ENCODE measurements at places on chromosomes 5 and 9.
A peak's percentile ranks its signal among the peaks of the same experiment; 100 is the strongest.

- no peak for DNase-seq
These were observed 110.5 kb downstream of the GAS1 start for GRCh38 chr9:86836797-86837196.

DNA sequence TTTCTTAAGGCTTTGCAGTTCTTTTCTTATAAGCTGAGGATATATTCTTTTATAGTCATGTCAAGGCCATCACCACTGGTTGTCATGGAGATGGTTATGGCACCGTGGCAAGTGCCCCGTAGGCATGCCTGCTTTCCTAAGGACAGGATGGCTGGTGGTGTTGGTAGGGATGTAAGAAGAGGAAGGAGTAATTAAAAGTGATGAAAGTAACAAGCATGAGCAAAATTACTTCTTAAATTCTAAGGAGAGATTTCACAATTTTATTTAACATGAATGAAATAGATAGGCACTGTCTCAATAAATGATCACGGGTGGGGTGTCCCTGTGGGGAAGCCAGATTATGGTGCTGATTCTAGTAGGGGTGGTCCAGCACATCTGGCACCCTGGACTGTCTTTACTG, 290.2 kb upstream of the KLF4 start:
- DNase-seq: no peak

- no peak for DNase-seq
These were observed 342.5 kb upstream of the ACTBL2 start for GRCh38 chr5:57825031-57825686.

GRCh38 chr9:128819716-128820664, 1.7 kb downstream of the ENDOG start:
- DNase-seq: peak; percentile 36

DNA sequence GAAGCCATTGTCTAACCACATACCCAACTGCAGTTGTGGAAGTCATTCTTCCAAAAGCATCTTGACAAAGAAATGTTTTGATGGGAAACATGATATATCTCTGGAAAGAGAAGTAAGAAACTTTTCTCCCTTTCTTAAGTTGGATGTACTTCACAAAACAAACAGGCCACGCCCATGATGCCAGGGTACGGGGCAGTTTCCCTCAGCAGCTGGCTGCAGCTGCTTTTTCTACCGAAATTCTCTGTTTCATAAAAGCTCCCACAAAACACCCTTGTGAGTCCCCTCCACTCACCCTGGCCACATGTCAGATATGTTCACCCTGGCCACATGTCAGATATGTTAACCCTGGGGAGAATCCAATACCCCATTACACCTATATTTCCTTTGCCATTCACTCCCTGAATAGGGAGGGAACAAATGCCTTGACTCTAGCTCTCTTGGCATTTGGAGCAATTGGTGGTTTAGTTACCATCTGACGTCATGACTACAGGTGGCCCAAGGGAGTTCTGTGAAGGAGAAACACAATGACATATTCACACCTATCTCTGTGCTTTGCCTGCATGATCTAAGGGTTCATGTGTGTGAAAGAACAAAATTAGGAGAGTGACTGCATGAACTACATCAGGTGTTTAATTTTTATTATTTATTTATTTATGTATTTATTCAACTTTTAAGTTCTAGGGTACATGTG, 103.0 kb downstream of the AOPEP start:
- no peak for DNase-seq

GRCh38 chr9:129027224-129027684, 877 bp downstream of the SH3GLB2 start:
- DNase-seq: no peak

DNA sequence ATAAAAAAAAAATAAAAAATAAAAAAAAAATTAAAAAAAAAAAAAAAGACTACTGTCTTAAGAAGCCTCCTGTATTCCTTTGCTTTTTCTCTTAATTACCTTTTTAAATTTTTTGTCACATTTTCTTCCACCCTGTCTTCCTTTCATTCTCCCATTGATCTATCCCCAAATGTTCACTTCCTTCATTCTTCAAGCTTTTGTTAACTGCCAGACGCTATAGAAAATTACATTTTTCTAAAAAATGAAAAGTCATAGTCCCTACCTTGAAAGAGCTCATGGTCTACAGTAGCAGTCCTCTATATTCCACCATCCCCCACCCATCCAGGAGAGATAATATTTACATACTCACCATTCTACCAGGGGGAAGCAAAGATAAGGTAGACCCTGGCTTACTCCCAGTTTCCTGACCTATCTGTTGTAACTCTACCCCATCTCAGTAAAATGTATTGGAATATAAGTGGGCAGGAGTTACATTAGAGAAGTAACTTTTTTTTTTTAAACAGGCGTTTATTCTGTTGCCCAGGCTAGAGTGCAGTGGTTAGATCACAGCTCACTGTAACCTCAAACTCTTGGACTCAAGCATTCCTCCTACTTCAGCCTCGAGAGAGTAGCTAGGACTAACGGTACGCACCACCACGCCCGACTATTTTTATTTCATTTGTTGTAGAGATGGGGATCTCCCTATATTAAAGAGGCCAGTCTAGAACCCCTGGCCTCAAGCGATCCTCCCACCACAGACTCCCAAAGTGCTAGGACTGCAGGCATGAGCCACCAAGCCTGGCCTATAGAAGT, 3.8 kb upstream of the PRKAA1 start:
- DNase-seq: no peak

DNA sequence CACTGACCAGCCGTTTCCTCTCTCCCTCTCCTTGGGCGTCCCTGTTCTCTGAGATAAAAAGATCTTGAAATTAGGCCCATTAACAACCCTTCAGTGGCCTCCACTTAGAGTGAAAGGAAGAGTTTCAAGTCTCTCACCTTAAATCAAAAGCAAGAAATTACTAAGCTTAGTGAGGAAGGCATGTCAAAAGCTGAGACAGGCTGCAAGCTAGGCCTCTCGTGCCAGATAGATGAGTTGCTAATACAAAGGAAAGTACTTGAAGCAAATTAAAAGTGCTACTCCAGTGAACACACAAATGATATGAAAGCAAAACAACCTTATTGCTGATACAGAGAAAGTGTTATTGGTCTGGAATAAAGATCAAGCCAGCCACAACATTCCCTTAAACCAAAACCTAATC, 331.3 kb upstream of the SEMA6A start:
- no peak for DNase-seq

DNA sequence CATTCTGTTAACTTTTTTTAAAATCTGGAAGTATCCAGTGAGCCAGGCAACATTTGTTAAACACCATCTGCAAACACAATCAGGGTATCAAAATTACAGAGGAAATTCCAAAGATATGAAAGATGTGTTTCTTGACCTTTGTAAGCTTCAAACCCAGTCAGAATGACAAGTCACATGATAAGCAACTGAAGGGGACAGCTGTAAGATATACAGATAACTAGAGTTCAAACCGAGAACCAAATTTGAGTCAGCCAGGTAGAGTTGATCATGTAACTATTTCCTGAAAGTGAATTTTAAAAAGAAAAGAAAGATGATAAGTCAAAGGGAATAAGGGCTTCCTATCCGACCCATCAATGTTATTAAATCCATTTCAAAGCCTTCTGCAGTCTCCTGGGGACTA, 196.2 kb downstream of the DEPDC1B start:
- no peak for DNase-seq

- no peak for DNase-seq
These were observed 118.2 kb downstream of the HSD17B3 start for GRCh38 chr9:96183751-96184150.

GRCh38 chr5:78761840-78762239, 113.3 kb upstream of the LHFPL2 start:
- no peak for DNase-seq

- no peak for DNase-seq
These were observed 289.2 kb upstream of the PTGER4 start for GRCh38 chr5:40390281-40391149.

DNA sequence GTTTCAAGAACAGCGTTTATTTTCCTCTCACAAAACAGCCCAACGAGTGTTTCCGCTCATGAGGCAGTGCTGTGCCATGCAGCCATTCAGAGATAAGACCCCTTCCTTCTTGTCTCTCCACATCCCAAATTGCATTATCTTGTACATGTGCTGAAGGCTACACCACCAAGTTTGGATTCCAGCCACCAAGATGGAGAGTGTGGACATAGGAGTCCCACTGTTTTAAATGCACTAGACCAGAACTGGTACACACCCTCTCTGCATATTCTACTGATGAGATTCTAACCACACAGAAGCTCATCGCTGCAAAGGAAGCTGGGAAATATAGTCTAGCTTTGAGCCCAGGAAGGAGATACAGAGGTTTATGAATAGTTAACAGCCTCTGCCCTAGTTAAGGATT, 509.4 kb downstream of the NFIB start:
- no peak for DNase-seq

- no peak for DNase-seq
These were observed 147.1 kb upstream of the SLC12A2 start for GRCh38 chr5:127936439-127936972.

DNA sequence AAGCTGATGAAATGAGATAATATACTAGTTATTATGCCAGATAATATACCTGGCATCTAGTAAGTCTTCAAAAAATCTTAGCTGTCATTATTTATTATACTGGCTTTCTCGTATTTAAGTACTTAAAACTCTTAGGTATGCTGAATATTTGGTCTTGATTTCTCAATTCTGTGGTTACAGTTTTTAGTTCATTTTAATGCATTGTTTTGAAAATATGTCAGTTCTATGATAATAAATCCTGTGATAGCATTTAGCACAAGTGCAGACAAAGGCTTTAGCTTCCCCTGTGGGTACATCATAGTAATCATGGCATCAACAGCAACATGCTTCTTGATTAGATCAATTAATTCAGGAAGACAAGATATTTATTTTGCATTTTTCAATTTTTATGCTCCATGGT, 133.0 kb downstream of the SMC2 start:
- DNase-seq: no peak

DNA sequence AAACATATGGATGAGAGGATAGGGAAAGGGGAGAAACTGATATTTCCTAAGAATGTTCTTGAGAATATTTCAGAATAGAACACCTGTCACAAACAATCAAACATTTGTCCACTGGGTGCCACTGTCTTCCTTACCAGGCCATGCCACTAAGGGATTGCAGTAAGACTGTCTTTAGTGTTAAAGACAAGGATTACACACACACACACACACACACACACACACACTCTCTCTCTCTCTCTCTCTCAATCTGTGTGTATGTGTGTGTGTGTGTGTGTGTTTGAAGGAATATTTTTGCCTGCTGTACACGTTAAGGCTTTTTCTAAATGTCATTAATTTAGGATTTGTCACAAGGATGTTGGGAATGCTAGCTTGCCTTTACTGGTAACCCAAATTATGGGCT, 54.4 kb downstream of the CCDC192 start:
- DNase-seq: peak; percentile 57

GRCh38 chr9:127506814-127507750, 55.8 kb downstream of the LRSAM1 start:
- DNase-seq: no peak

GRCh38 chr5:50990296-50990924, 324.0 kb downstream of the PARP8 start:
- DNase-seq: no peak

- no peak for DNase-seq
These were observed 846 bp upstream of the NSG2 start for GRCh38 chr5:174044466-174045254.

DNA sequence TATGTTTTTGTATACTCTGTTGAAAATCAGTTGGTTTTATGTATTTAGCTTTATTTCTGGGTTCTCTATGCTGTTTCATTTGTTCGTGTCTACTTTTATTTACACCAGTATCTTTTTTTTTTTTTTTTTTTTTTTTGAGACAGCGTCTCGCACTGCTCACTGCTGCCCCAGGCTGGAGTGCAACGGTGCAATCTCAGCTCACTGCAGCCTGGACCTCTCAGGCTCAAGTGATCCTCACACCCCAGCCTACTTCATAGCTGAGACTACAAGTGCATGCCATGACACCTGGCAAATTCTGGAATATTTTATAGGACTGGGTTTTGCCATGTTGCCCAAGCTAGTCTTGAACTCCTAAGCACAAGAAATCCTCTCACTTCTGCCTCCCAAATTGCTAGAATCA, 869.4 kb upstream of the CDH6 start:
- DNase-seq: peak; percentile 10

GRCh38 chr5:135831851-135832555, 2.5 kb upstream of the SLC25A48 start:
- DNase-seq: no peak

- no peak for DNase-seq
These were observed 531.6 kb downstream of the PSAT1 start for GRCh38 chr9:78828521-78828920.

- peak; percentile 10 for DNase-seq
These were observed 48.3 kb upstream of the IRX4 start for GRCh38 chr5:1930880-1931603.

- no peak for DNase-seq
These were observed 130.4 kb upstream of the POC5 start for GRCh38 chr5:75847561-75848021.

GRCh38 chr5:127935398-127935797, 148.2 kb upstream of the SLC12A2 start:
- DNase-seq: no peak

DNA sequence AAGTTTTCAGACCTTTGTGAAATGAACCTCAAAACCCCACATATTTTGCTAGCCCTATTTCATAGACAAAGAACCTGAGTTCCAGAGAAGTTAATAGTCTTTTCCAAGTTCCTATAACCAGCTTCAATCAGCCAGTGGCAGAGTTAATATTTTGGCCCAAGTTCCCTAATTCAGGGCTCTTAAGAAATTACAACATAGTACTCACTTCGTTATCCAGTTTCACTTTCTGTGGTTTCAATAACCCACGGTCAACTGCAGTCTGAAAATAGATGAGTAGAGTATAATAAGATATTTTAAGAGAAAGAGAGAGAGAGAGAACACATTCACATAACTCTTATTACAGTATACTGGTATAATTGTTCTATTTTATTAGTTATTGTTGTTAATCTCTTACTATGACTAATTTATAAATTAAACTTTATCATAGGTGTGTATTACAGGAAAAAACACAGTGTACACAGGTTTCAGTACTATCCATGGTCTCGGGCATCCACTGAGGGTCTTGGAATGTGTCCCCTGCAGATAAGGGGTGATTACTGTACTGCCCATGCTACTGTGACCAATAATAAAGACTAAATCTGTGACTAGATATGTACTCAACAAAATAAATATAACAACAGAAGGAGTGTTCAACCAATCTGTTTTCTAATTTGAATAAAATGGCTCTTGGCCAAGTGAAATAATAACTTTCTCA, 9.3 kb upstream of the MYOT start:
- no peak for DNase-seq
